ENCODE measurements at places on chromosomes 4 and X.
A peak's percentile ranks its signal among the peaks of the same experiment; 100 is the strongest.

GRCh38 chrX:121356139-121356849, 308.9 kb downstream of the GLUD2 start:
- DNase-seq = no peak

GRCh38 chrX:154396973-154397887, 947 bp upstream of the RPL10 start:
- DNase-seq = peak; percentile 54

DNA sequence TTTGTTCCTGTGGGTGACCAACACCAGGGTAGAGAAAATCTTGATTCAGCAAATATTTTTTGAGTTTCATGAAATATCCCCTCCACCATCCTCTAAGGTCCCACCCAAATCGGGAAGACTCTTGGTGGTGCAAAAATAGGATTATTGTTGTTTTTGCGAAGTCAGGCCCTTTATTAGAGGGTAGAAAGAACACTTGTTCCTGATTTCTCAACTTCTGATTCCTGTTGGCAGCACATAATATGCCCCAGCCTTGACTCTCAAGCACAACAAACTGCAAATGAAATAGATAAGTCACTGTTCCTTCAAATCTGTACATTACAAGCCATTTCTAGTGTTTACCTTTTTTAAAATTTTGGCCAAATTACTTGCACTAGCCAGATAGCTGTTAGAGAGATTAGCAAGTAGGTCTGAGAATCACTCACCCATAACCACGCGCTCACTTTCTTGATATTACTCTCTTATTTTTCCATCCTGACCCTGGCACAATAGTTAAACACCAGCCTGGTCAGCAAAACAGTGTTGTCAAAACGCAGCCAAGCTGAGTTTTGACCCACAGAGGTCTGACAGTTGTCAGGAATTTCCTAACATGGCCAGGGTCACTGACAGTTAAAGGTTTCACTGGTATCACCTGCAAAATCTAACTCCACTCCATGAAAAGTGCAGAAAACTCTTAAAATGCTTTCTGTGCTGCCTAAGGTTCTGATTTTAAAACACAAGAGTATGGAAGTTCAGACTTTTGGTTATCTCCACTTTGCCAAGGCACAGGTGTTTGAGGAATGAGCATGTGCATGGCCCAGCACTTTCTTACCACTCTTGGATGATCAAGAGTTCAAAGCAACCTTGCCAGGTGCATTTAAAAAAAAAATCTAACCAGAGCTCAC, 69.8 kb downstream of the RBM47 start:
- DNase-seq = no peak

DNA sequence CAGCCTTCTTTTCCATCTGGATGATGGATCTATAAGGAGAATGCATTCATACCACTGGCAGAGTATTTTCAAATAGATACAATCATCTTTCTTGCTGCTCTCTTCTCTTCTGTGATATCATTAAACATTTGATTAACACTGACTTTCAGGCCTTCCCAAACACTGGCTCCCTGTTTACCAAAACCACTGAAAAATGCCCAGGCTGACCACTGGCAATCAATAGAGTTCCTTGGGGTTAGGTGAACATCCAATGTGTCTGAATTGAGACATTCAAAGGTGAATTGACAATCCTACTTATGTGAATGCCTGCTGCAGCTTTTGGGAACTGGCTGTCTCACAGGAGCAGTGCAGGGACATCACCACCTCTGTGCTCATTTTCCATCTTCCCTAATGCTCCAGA, 168.3 kb downstream of the ENOX2 start:
- DNase-seq = no peak

DNA sequence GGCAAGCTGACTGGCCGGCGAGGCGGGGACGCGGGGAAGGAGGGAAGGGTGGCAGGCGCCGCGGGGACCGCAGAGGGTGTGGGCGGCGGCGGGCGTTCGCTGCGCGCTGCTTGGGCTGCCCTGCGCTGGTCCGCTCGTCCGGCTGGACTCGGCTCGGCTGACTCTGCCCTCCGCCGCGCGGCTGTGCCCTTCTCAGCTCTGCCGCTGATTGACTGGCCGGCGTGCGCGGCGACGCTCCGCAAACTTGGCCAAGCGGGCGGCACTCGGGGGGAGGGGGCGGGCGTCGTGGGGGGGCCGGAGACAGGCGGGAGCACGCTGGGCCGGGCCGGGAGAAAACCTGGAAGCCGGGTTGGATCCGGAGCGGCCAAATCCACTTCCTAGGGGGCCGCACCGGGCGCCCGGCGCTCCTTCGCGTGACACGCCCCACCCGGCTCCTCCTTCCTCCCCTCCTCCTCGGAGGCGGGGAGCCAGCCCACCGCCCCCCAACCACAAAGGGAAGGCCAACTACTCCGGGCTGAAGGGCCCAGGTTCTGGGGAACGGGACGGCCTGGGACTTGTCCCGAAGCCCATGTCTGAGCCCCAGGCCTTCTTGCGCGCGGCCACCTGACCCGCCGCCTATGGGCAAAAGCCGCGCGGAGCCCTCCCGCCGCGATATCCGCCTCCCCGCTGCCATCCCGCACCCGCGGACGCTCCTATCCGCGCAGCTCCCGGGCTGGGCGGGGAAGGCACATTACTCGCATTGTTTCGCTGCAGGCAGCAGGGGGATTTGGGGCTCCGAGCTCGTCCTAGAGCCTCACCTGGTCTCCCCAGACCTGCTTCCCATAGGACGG, at the start of gene GPC4:
Gene GPC4 (minus strand): TSS at position 214 of the 830 bp plus-strand sequence. CDS start 524 bp downstream, outside the sequence.
- peak; percentile 41 for DNase-seq

DNA sequence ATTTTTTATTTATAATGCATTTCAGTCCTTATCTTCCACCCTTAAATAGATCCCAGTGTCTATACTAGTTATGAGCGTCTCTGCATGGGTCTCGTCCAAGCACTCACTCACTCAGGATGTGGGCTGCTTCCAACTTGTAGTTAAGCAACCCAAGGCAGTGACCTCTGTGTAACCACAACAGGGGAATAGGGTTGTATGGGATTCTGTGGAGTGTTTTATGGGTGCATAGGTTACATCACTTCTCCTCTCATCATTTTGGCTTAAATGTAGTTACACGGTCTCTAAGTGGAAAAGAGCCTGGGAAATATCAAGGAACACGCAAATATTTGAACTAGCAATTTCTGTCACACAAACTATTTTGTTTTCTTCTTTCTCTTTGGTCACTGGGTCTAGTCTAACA, 931.0 kb downstream of the STIM2 start:
- no peak for DNase-seq

DNA sequence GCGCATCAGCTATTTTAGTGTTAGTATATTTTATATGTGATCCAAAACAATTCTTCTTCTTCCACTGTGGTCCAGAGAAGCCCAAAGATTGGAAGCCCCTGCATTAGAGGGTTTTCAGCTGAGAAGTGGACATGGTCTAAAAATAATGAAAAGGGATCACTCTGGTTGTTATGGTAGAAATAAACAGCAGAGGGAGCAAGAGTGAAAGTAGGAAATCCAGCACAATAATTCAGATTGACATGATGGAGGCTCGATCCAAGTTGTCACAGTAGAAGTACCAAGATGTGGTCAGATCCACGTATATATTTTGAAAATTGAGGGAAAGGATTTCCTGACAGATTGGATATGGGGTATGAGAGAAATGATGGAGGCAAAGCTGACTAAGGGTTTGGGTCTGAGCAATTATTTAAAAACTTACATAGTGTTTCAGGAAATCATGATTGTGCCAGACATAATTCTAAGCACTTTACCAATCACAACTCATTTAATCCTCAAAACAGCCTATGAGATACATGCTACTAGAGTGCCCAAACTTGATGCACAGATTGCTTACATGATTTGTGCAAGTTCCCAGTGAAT, 17.0 kb upstream of the TMEM144 start:
- no peak for DNase-seq

GRCh38 chr4:3829956-3830773, 64.0 kb downstream of the ADRA2C start:
- DNase-seq = no peak

- no peak for DNase-seq
Observed at GRCh38 chrX:47228550-47229270, 4.1 kb upstream of the USP11 start.

- no peak for DNase-seq
Observed at GRCh38 chr4:70992391-70992881, 1.0 kb upstream of the DCK start.

DNA sequence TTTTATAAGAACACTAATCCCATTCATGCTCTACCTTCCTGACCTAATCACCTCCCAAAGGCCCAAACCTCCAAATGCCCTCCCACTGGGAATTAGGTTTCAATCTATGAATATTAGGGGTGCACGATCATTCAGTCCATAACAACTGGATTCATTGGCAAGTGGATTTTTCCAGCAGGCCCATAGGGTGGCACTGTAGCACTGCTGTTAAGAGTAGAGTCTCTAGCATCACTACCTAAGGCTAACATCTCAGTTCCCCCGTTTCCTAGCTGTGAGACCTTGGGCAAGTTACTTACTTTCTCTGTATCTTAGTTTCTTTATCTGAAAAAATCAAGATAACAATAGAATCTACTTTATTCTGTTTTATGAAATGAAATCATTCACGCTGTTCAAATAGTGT, 315.8 kb downstream of the STIM2 start:
- DNase-seq = peak; percentile 1

- no peak for DNase-seq
Observed at GRCh38 chrX:40966213-40966820, 118.9 kb upstream of the USP9X start.

- no peak for DNase-seq
Observed at GRCh38 chrX:136718091-136718490, 62.6 kb downstream of the ARHGEF6 start.

- no peak for DNase-seq
Observed at GRCh38 chr4:53591372-53591892, at the start of gene LNX1. TSS of gene LNX1 (minus strand) at chr4:53591486. CDS start at chr4:53574002, 17,484 bp downstream.

DNA sequence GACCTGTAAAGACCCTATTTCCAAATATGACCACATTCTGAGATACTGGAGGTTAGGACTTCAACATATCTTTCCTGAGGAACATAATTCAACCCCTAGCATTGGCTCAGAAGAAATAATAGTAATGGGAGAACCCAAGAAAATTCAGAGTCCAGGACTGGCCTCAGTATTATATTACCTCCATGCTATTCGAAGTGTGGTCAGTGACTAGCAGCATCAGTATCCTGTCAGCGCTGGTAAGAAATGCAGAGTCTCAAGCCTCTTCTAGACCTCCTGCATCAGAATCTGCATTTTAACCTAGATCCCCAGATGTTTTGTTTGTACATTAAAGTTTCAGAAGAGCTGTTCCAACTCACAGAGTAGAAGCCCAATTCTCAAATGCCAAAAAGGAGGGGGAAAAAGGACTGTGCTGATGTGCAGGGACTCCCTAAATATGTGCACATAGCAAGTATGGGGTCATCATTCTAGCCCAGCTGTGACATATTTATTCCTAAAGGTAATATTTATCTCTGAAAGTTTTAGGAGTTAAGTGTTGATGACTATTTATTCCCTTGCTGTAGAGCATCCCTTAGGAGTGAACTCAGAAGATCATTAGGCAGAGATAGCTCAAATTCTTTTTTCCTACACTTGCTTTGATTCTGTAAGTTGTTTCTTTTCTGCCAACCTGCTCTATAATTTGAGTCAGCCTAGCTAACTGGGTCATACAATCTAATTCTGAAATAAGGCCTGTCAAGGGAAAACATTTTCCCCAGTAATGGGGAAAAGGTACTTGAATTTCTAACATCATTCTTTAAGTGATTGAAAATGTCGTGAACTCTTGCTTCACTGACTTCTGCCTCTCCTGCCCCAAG, 361.9 kb downstream of the ARHGAP24 start:
- DNase-seq = no peak

- no peak for DNase-seq
Observed at GRCh38 chr4:141304346-141304745, 83.7 kb downstream of the ZNF330 start.

- no peak for DNase-seq
Observed at GRCh38 chrX:31397119-31397518, 325.3 kb upstream of the FTHL17 start.

- DNase-seq = no peak
Observed at GRCh38 chrX:13346646-13347045, 26.8 kb upstream of the ATXN3L start.

GRCh38 chr4:112674376-112674775, 37.4 kb downstream of the LARP7 start:
- no peak for DNase-seq

GRCh38 chr4:39820186-39820585, 122.2 kb downstream of the UBE2K start:
- no peak for DNase-seq

DNA sequence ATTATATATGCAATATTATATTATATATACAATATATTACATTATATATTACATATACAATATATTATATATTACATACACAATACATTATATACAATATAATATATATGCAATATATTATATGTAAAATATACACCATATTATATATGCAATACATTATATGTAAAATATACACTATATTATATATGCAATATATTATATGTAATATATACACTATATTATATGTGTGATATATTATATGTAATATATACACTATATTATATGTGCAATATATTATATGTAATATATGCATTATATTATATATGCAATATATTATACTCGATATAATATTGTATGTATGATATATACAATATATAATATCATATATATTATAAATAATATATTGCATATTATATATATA, 457.4 kb downstream of the SMARCA1 start:
- DNase-seq = no peak

DNA sequence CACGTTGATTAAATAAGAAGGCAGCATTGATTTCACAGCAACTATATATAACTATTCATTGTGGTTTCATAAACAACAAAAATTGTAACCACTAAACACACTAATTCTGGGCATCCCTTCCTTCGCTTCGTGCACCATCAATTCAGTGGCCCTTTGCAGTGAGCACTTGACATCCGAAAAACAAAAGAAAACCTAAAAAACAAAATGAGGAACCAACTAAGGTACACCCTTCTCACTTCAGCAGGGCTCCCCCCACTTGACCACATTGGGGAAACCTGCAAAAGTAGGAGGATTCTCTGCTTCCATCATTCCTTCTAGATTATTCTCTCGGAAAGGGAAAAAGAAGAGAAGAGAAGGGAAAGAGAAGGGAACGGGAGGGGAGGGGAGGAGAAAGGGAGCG, 28.3 kb downstream of the NBDY start:
- DNase-seq = no peak

DNA sequence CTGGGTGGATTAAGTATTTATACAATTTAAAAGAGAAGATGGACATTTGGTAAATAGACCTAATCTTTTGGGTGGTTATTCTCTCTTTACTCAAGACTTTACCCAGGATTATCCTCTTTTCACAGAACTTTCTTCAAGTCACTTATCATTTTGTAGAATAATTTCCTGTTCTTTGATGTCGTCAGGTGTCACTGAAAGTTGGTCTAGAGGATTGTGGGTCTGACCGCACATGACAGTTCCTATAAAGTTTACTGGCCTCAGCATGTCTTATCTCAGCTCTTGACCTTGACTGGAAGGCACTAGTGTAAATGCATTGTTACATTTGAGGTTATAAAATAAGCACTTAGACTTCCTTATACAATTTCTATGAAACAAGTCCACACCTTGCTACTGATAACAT, 139.9 kb upstream of the SLC4A4 start:
- no peak for DNase-seq

- DNase-seq = no peak
Observed at GRCh38 chrX:9573282-9574106, 108.6 kb downstream of the TBL1X start.

GRCh38 chr4:1347410-1347864, 429 bp downstream of the UVSSA start:
- DNase-seq = peak; percentile 54

- DNase-seq = no peak
Observed at GRCh38 chr4:74503580-74503979, 58.6 kb downstream of the AREG start.

All from hypothalamus (tissue), 51 donors.